NCI-H187 treated with DMSO at 0.1 percent for 48 hours (cell line): ENCODE measurements at places on chromosomes 4 and X.

DNA sequence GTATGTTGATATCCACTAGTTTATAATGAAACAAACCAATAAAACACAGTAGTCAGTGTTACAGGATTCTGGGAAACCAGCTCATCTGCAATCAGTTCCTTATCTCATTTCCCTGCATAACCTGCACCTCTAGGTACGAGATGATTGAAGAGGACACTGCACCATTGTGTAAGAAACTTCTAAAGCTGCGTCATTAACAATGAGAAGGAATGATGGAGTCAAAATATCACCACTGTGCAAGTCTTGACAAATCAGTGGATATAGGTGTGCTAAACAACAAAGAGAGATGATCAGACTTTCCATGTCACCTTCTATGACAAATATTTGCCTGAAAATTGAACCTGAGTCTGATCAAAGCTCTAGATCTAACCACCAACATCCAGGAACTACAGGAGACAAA lies 40.7 kb upstream of the DHX15 start:
- no peak for DNase-seq

- no peak for DNase-seq
Measured at GRCh38 chr4:76658231-76659102, 223.4 kb downstream of the SHROOM3 start.

GRCh38 chrX:130082244-130083106 lies 27.8 kb downstream of the ELF4 start:
- no peak for DNase-seq

DNA sequence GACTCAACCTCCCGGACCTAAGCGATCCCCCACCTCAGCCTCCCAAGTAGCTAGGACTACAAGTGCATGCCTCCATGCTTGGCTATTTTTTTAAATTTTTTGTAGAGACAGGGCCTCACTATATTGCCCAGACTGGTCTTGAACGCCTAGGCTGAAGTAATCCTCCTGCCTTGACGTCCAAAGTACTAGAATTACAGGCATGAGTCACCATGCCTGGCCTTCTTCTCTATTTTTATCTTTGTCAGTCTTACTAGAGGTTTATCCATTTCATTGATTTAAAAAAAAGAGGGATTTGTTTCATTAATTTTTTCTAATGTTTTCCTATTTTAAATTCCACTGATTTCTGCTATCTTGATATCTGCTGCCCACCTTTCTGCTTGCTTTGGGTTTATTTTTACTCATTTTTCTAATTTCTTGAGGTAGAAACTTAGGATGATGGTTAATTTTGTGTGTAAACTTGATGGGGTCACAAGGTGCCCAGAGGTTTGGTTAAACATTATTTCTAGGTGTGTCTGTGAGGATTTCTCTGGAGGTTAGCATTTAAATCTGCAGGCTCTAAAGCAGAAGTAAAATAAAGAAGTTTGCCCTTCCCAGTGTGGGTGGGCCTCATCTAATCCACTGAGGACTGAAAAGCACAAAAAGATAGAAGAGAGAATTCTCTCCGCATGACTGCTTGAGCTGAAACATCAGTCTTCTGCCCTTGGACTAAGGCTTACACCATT lies 116.2 kb upstream of the DCLK2 start:
- DNase-seq: no peak

- no peak for DNase-seq
Measured at GRCh38 chrX:30313322-30313721, 4.1 kb upstream of the NR0B1 start.

- DNase-seq: no peak
Measured at GRCh38 chrX:118182025-118182424, 65.4 kb upstream of the KLHL13 start.

GRCh38 chr4:139619644-139620043 lies 46.0 kb upstream of the MGST2 start:
- no peak for DNase-seq

DNA sequence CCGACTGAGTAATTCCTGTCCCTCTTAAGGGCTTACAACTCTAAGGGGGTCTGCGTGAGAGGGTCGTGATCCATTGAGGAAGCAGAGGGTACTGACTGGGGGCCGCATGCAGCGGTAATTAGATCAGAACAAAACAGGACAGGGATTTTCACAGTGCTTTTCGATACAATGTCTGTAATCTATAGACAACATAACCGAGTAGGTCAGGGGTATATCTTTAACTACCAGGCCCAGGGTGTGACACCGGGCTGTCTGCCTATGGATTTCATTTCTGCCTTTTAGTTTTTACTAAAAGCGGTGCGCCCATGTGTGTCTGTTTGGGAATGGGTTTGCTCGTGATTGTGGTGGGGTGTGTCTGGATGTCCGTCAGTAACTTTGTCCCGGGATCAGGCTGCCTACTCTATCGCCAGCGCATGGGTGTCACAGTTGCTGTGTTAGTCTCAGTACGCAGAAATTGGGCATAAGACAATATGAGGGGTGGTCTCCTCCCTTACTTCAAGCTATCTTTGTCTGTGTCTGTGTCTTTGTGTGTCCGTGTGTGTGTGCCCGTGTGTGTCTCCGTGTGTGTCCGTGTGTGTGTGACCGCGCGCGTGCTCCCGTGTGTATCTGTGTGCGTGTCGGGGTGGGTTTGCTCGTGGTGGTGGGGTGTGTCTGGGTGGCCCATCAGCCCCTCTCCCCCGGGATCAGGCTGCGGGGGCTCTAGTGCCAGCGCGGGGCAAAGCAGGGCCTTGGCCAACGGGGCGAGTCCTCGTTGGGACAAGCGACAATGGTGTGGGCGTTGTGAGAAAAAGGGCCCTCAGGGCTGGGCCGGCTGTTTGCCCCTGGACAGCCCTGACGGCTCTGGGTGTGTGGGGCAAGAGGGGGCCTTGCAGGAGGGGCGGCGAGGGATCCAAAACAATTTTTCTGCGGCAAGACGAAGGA lies 10.4 kb downstream of the FRG2 start:
- DNase-seq: no peak

GRCh38 chrX:56284269-56284668 lies 52.1 kb downstream of the KLF8 start:
- no peak for DNase-seq

- no peak for DNase-seq
Measured at GRCh38 chr4:152990471-152991131, 54.5 kb downstream of the FHDC1 start.

DNA sequence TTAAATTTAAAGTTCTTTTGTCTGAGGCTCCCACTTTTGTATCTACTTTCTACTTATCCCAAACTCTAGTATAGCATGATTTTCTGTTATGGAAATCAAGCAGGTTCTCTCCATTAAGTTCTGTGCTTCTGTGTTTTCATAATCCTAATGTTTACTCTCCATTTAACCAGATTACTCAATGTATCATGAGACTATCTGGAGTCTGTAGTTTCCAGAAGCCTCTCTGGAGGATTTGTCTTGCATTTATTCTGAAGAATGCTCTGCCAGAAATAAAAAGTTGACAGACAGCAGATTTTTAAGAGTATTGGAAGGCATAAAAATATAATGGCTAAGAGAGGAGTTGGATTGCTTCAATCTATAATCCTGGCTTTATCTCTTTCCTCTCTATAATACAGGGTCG lies 39.2 kb upstream of the PLS3 start:
- DNase-seq: no peak

DNA sequence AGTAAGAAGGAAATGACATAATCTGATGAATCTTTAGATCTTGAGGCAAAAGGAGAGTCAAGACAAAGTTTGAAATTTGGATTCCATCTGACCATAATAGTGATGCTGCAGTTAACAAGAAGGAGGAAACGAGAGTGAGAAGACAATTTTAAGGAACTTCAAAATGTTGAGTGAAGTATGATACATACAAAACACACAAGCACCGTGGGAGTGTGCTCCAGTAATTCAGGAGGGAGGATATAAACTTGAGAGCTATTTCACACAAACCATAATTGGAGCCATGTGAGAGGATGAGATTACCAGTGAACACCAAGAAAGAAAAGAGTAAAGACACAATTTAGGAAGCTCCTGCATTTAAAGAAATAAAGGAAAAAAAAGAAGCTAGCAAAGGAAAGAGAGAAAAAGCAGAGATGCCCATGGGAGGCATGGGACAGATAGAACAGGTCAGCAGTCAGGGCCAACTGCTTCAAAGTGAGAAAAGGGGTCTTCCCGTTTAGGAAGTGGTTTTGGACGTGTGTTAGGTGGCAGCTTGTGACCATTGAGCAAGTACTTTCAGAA lies 150.7 kb upstream of the SLC7A11 start:
- no peak for DNase-seq

GRCh38 chr4:38180456-38180855 lies 220.3 kb downstream of the PTTG2 start:
- DNase-seq: no peak

DNA sequence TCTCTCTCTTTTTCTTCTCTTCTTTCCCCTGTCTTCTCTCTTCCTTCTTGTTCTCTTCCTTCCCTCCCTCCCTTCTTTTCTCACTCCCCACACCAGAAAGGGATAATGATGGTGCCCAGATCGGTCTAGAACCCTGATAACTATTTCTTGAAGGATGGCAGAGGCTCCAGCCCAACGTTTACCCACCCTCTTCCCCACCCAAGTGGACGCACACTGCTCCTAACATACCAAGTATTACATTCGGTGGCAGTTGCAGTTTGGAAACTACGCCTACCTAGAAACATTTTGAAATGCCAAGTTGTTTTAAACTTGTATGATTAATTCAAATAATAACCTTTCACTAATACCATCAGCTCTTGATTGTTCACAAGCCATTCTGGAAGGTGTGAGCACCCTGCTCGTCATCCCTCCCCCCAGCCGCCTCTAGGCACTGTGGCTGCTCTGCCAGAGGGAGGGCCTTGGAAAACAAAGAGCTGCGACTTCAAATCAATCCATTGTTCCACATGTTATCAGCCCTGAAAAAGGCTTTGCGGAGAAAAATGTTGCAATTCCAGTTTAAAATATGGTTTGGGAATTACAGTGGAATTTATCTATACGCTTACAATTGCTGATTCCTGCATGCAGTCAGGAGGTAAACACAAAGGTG lies 1017.5 kb upstream of the TENM3 start:
- DNase-seq: no peak

- no peak for DNase-seq
Measured at GRCh38 chr4:69493515-69493914, 2.2 kb downstream of the UGT2B4 start.

DNA sequence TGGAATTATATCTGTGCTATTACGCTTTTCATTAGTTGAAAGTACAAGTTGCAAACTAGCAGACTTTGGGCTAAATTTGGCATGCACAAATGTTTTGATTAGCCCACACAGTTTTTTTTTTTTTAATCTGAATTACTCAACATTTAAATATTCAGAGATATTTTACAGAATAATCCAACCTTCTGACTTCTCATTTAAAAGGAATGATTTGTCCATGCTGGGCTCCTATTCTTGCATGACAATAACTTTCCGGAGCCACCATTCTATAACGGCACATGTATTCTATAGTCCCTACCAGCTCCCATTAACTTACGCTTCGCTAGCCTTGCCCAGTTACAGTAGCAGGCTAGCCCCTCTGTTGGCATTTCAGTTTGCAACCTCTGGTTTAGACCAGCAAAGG lies 219.3 kb upstream of the FTHL17 start:
- no peak for DNase-seq

DNA sequence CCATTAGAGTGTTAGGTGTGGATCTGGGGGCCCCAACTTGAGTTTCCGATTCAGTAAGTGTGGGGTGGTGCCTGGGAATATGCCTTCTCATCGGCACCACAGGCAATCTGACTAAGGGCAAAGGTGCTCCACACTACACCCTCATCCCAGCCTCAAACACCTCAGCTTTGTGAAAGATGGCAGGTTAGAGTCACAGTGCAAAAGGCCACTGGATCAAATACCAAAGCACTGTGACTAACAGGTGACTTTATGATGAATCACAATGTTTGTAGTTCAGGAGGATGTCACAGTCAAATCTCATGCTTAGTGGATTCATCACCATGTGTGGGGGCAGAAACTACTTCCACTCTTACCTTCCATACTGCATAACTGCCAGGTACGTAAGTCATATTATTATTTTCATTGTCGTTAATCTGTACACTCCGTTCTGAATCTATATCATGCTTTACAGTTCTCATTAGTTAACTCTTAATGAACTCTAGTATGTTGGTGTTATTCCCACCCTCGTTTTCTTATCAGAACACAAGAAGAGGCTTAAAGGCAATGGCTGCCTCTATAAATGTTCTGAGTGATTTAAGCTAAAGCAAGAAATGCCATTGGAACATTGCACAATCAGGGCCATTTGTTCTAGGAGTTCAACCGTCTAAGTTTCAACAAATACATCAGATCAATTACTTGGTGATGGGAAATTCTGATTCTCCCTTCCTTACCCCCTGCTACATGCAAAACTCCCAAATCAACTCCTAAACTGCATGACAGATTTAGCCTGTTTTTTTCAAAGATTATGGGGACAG lies 50.2 kb downstream of the PRKG2 start:
- no peak for DNase-seq

GRCh38 chr4:132737344-132737743 lies 411.8 kb upstream of the PCDH10 start:
- no peak for DNase-seq

DNA sequence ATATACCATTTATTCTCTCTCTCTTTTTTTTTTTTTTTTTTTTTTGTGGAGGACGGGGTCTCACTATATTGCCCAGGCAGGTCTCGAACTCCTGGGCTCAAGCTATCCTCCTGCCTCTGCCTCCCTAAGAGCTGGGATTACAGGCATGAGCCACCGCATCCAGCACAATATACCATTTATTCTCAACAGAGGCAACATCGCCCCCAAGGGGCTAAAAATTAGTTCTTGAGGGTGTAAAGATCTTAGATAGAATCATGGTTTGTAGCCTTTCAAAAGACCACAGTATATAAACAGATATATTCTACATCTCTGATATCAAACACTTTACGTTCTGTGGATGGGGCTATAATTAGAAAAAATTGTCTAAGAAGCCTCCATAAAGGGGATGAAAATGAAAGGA lies 39.8 kb upstream of the TCEAL2 start:
- no peak for DNase-seq

DNA sequence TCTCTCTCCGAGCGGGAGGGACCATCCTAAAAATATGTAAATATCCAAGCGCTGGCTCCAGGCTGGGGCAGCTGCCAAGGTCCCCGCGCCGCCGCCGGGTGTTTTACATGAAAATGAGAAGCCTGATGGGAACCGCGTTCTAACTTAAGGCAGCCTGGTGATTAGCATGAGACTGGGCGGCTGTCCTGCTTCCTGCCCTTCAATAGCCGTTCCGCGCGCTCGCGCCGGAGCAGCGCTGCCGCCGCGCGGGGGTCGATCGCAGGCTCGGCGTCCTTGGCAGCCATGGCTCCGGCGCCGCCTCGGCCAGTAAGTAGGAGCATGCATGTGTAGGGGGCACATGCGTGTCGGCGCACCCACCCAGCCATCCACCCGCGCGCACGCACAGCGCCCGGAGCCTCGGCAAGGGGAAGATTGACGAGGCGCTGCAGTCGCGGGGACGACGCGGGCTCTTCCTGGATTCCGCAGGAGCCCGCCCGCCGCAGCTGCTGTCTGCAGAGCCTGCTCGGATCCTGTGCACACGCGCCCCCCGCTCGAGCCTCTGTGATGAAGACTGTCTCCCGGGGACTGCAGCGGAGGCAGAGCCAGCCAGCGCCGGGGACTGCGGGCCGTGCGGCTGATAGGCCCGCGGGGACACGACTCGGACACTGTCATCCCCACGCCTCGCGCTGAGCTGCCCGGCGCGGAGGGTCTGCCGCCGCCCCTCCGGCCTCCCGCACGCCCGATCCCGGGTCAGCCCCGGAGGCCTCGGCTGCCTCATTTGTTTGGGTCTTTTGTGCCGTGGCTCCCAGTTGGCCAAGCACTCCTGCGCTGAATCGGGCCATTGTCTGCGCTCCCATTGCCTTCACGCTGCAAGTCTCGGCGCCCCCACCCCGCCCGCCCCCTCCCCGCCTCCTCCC lies 734 bp downstream of the STOX2 start:
- DNase-seq: no peak
